ENCODE measurements at places on chromosomes 1 and 21.

DNA sequence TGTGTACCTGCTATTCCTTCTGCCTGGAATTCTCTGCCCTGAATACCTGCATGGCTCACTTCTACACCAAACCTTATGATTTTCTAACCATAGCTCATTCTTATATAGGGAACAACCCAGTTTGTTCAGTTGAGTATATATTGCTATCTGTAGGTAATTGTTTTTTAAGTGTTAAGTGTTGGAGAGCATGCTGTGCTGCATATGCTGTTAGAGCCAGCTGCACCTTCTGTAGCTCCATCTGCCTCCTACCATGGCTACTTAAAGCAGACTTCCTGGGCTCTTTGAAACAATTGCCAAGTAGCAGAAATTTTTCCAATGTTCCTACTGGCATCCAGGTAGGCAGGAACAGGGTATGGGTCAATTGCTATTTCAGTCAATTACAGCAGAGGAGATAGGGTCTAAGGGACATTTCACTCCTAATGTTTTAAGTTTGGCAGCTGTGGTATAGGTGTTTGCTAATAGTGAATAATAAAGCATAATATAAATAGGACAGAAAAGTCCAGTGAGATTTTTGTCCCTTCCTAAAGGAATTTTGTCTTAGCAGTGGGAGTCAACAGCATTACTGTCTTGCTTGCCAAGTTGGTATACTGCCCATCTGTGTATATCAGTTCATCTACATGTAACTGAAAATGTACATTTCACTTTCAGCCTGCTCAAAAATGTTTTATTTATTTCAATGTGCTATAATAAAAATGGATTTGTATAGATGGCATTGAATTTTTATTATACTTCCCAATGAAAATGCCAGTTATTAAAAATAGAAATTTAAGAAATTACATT is 34.0 kb upstream of the C1orf115 start:
- no peak for DNase-seq

DNA sequence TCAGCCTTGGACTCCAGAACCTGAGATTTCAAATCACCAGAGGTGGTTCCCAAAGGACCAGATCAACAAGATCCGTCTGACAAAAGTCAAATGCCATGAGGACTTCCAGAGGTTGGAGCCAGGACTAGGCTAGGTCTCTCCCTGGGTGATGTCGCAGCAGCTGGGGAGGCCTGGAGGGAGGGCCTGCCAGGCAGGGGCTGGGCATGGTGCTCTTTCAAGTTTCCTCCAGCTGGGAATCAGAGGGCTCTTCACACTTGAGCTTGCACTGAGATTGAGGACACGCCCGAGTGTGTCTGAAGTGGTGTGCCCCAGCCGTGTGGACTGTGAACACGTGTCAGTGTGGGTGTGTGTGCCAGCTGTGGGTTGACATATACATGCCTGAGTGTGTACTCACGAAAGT is 21.3 kb upstream of the RSPO1 start:
- DNase-seq = no peak

- DNase-seq = no peak
Observed at GRCh38 chr1:45400049-45400448, 59.8 kb upstream of the MUTYH start.

DNA sequence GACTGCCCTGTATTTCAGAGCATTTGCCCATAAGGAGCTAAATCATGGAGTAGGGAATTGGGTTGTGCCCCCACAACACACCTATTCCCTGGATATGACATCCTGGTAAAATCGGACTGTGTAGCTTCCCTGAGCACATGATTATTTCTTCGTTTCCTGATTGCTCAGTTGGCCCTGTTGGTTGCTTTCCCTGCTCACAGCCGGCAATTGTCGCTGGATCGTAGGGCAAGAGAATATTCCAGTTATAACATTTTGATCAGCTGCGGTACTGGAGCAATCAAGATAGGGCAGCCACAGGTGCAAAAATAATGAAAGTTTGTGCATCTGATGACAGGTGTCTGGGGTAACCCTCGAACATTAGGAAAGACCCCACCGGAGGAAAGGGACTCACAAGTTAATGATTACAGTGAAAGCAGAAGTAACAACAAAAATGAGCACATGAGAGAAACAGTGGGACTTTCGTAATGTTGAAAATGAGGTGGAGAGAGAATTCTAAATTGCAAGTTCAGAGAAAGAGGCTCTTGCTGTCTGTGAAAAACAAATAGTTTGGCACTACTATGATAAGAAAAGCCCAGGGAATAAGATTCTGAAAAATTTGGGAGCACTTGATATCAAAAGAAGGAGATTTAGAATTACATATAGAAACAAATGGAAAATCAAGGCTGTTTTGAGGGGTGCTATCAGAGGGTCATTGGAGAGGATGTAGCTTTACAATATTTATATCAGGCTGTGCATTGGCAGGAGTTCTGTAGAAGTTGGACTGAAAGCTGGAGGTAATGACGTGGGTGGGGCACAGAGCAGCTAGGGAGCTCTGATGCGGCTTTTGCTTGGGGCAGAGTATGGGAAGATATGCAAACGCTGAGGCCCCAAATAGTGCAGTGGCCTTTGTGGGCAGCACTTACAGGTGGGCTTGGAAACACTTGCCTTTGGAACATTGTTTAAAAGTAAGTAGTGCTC is at the start of gene MAB21L3:
Gene MAB21L3 (plus strand): TSS at position 833 of the 957 bp plus-strand sequence. CDS start 1,217 bp downstream, outside the sequence.
- DNase-seq = no peak

DNA sequence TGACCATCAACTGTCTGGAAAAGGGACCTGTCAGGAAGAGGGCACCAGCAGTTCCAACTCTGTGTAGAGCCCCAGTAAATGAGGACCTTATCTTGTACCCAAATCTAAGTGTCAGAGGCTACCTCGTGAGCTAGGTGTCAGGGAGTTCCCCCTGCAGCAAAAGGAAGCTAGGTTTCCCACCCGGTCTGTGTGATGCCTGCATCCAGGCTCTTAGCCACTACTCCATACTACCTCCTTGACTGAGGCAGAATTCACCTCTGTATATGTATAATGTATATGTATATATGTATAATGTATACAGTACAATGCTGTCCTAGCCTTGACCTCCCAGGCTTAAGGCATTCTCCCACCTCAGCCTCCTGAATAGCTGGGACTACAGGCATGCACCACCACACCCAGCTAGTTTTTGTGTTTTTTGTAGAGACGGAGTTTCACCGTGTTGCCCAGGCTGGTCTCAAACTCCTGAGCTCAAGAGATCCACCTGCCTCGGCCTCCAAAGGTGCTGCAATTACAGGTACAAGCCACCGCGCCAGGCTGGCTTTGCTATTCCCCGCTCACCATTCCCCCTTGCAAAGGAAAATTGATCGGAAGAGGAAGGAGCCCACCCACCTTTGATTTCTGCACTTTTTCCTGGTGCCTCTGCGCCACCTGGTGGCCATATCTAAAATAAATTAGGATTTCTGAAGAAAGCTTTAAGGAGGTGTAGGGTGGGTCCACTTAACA is 15.7 kb upstream of the LUZP1 start:
- peak; percentile 71 for DNase-seq

All from activated effector memory CD4-positive, alpha-beta T cell treated with anti-CD3 and anti-CD28 coated beads, Interleukin-2, amount 50 U/mL, for 16 hours (primary cell).